Panc1 (cell line): ENCODE measurements at places on chromosomes 7 and 10. TPM values are rescaled to one million over a fixed set of nuclear protein-coding genes. Genes with fewer than 3 reads are reported as not detected.

DNA sequence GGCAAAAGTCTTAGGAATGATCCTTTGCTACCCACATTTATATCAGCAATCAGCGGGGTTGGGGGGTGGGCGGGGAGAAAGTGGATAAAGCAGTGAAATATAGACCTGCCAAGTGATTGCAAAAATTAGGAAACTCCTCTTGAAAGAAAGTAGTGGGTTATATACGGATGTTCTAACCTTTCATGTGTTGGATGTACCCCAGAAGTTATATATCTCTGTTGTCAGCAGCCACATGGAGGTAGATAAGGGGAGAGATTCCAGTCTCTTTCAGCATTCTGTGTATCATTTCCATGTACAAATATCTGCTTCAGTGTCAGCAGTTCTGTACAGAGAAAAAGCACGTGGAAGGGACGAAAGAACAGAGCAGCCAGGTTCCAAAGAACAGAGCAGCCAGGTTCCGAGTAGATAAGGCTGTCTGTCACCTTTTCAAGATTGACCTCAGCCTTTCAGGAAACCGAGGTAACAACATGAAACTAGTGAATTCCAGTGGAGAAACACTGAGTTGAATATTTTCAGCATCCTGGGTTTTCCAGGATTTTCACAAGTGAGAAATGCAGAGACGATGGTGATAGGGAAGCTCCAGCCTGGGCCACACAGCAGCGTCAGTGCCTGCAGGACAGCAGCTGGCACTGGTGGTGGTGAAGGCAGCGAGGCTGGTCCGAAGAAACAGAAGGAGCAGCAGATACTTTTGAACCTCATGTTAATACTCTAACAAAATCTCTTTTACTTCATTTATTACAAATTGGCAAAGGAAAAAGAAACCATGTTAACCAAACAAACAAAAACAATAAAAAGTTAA is 212.3 kb downstream of the C7orf25 start:
- no peak for DNase-seq

DNA sequence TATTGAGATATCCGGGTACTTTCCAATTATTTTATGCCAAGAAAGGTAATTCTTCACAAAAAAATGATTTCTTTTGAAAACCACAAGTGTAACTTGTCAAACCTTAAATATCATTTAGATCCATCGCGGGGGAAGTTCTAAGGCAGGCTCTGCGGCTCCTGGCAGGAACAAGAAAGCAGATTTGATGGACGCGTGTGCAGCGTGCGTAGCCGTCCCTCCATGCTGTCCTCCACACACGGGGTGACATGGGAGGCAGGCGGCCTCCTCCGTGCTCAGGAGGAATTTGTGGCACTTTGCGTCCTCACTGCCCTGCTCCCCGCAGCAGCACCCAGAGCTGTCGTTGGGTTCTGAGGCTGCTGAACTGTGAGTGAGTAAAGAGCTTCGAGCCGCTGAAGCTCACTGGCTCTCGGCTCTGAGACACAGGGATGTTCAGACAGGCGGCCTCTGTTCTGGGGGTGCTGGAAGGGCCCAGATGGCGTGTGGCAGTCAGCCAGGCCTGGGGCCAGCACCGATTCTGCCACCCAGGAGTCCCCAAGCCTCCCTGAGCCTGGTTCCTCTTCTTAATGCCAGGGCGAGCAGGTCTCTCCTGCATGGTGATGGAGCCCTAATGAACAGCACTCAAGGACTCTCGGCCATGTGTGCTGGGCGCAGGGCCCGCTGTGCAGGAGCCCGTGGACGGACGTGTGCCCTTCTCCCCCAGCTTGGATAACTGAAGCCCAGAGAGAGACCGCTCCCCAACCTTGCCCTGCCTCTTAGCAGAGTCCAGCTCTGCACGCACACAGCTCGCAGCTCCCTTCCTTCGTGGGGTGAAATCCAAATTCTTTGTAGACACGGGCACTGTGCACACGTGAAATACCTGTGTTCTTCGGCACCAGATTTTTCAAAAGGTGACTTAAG is 185.4 kb upstream of the SHH start:
- DNase-seq, result no peak

DNA sequence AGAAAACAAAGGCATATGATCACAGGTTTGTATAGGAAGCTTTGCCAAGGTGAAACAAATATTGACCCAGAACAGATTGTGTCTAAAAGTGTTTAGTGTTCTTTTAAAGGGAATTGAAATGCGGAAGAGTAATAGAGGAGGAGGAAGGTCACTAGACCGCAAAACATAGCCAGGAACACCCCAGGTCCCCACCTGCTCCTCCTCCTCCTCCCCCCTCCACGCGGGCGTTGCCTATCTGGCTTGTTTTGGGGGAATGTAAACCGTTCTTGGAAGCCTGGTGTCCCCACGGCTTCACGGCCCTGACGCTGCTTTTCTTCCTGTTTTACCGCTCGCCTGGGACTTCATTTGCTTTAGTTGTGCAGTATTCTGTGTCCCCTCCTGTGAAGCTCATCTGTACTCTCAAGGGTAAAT is 81.0 kb upstream of the PFKP start:
- DNase-seq, result no peak

DNA sequence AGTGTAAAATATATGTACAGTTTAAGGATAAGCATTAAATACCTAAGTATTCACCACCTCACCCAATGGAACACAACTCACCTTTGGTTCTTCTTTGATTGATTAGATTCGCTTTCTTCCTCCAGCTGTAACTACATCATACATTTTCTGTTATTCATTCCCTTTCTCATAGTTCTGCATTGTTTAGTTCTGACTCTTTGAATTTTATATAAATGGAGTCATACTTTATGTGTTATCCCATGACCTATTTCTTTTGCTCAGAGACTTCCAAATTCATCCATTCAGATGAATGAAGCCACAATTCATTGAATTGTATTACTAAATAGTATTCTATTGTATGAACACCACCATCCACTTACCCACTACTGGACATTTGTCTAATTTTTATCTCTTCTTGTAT is 12.3 kb downstream of the THNSL1 start:
- no peak for DNase-seq

GRCh38 chr7:116799916-116800315 is 62.5 kb upstream of the CAPZA2 start:
- no peak for DNase-seq

DNA sequence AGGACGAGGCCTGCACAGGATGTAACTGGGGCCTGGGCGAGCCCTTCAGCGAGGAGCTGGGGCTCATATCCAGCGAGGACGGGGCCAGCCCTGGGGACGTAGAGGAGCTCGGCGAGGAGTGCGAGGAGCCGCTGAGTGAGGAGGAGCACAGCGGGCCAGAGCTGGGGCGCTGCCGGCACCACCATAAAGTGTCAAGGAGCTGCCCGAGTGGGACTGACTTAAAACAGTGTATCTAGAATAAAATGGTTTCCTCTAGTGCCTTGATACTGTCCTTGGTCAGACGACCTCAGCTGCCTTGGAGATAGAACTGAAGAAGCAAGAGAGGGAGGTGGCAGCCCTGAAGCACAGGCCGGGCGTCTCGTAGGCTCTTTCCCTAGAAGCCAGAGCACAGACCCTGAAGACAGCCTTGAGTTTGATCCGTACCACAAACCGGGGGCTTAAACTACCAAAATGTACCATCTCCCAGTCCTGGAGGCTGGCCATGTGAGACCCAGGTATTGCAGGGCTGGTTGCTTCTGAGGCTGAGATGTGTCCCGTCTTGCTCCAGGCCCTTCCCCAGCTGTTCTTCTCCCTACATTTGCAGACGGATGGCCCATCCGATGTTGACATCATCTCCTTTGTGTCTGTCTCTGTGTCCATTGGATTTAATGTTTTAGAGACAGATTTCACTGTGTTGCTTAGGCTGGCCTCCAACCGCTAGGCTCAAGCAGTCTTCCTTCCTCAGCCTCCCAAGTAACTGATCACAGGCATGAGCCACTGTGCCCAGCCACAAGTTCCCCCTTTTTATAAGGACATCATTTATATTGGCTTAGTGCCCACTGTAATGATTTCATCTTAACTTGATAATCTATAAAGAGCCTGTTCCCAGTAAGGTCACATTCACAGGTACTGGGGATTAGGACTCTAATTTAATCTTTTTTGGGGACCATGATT is 35.8 kb downstream of the DNAJB6 start:
- no peak for DNase-seq

The ABCB4 gene
- total RNA-seq, result 0.18 TPM
